ENCODE measurements at places on chromosomes 5 and 9.

- no peak for DNase-seq
Measured at GRCh38 chr9:100375658-100376057, 22.9 kb upstream of the TEX10 start.

DNA sequence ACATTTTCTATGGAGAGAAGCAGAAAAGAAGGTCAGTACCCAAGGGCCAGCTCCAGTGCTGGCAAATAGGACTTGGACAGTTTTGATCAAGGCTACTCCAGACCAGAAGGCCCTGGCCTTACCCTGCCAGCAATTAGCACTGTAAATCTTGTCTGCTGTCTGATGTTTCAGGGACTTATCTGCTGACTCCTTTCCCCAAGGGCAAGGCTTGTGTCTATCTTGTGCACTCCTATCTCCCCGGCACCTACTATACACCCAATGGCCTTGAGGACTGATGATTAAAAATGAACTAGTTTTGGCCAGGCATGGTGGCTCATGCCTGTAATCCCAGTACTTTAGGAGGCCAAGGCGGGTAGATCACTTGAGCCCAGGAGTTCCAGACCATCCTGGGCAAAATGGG is 37.2 kb downstream of the POLR1E start:
- DNase-seq, result no peak

GRCh38 chr5:130198927-130199326 is 294.7 kb downstream of the CHSY3 start:
- DNase-seq, result peak; percentile 63

- DNase-seq, result no peak
Measured at GRCh38 chr9:29647451-29647850, 2074.2 kb upstream of the C9orf72 start.

DNA sequence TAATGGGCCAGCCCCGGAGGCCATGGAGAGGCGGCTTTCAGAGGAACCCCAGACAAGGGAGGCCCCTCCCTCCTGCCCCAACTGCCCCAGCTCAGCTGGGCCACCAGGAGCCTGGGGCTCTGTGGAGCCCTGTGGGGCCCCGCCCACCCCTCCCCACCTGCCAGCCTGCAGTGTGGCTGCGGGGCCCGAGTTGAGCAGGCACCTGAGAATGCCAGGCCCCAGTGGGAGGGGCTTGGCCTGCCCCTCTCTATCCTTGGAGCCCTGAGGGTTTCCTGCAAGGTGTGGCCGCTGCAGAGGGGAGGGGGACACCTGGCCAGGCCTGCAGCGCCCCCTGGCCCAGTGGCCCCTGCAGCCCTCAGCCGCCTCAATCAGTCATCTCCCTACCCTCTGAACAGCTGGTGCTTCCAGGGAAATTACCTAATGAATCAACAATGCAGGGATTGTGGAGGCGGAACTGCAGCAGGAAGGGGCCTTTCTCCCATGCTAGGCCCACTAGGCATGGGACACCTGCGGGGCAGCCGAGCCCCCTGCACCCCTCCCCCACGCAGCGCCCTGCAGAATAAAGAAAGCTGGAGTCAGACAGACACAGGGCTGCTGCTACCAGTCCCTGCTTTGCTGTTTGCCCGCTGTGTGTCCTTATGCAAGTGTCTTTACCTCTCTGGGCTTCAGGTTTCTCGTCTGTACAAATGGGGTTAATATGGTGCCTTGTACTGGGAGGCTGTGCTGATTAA is 48.0 kb downstream of the LMX1B start:
- DNase-seq, result peak; percentile 94

GRCh38 chr9:120663380-120663779 is 50.9 kb downstream of the MEGF9 start:
- no peak for DNase-seq

DNA sequence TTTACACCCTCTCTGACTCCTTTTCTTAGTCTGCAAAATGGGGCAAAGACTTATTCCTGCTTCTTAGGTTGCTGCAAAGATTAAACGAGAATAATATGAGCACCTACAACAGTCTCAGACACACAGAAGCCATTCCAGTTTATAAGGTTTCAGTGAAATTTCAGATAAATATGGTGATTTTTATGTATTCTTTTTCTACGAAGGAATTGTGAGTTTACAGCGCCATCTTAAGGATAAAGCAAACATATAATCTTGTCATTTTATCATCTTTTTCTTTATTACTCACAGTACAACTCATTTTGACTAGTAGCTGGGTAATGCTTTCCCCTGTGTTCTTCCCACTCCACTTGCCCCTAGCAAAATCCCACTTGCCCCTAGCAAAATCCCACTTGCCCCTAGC is 29.2 kb upstream of the SMC5 start:
- no peak for DNase-seq

DNA sequence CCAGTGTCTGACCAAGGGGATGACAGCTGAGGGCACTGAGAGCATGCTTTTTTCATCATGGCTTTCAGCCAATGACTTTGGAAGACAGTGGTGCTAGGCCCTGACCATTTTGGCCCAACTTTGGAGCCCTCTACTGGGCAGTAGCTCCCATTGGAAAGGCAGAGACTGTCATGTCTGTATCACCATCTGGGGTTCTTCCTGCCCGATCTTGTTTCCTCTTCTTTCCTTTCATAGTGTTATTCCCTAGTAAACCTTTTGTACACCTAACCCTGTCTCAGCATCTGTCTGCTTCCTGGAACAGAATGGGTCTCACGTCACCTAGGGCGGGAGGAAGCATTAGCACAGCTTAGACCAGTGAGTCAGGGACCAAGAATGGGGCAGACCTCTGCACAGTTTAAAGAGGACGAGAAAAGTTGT is 97.4 kb upstream of the MAST4 start:
- no peak for DNase-seq

- peak; percentile 25 for DNase-seq
Measured at GRCh38 chr5:39164016-39164415, 55.3 kb downstream of the FYB1 start.

- no peak for DNase-seq
Measured at GRCh38 chr5:178866946-178867345, 7.2 kb downstream of the ZNF354B start.

DNA sequence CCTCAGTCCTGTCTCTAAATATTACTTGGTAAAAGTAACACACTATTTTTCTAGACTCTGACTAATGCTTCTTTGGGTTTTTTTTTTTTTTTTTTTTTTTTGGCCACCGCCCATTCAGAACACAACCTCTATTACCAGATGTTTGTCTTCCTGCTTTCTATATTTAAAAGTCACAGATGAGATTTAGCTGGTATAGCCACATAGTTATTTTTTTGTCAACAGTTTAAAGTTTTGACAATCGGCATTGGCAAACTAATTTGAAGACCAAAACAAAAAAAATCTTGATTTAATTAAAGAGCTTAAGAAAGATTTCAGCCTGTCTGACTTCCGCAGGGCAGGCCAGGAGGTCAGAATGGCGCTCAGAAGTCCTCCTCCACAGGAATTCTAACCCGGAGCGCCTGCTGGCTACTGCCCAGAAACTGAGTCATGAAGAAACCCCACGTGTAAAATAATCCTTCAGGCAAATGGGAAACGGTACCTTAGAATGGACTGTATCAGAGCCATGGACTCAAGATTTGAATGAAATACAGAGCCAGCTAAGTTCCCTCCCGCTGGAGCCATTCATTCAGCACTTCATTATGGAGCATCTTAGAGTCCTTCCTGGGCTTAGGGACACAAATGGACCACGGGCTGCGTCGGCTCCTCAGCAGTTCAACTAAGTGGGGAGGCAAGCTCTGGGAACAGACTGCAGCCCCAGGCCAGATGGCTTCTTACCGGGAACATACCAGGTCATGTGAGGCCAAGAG is 55.6 kb downstream of the PTPDC1 start:
- DNase-seq, result peak; percentile 41

GRCh38 chr5:132498686-132499271 is 8.2 kb upstream of the IRF1 start:
- no peak for DNase-seq
